ENCODE measurements at places on chromosomes 1 and 21.

DNA sequence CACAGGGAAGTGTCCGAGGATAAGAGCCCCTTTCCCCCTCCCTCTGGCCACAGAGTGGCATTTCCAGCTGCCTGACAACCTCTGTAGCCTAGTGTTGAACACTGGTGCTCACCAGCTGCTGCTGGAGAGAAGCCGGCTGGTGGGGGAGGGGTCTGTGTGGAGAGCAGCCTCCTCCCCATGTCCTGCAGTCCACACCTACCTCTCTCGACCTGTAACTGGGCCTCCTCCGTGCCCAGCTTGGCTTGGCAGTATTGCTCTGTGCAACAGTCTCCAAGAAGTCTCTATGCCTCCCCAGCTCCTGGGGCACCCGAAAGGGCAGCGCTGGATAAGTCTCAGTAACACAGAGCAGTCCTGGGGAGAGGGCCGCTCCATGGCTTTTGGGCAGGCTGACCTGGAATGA, 17.0 kb downstream of the PAPPA2 start:
- DNase-seq = no peak

GRCh38 chr1:212491454-212491853, 58.7 kb downstream of the NENF start:
- no peak for DNase-seq

- no peak for DNase-seq
Measured at GRCh38 chr1:167095368-167095767, 1.5 kb downstream of the STYXL2 start.

GRCh38 chr1:167197236-167197635, 23.4 kb upstream of the POU2F1 start:
- DNase-seq = no peak

DNA sequence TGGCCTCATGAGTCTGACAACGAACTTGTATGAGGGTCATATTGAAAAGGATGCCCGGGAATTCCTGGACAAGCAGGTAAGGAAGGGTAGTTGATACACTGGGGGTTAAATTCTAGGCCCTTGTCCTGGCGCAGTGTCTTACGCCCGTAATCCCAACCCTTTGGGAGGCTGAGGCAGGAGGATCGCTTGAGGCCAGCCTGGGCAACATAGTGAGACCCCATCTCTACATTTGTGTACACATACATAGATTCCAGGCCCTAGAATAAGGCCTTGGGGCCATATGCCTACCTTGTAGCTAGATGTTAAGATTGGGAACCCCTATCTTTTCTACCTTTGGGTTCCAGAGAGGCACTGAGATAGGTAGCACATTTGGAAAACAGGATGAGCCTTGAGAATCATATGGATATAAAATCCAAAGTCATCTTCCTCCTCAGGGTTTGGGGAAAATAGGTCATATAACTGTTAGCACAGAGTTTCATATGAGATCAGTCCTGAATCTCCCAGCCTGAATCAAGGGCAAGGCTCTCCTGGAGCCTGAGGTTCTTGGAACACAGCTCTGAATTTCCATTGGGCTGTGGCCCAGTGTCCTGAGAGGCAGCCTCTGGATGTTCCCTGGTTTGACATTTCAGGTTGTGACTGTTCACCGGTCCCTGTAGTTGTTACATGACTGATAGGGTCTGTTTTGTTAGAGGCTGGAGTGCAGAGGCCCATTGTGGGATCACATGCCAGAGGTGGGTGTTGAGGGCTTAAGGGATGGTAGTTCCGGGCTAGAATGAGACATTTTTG, 104.4 kb downstream of the PIK3R3 start:
- no peak for DNase-seq

DNA sequence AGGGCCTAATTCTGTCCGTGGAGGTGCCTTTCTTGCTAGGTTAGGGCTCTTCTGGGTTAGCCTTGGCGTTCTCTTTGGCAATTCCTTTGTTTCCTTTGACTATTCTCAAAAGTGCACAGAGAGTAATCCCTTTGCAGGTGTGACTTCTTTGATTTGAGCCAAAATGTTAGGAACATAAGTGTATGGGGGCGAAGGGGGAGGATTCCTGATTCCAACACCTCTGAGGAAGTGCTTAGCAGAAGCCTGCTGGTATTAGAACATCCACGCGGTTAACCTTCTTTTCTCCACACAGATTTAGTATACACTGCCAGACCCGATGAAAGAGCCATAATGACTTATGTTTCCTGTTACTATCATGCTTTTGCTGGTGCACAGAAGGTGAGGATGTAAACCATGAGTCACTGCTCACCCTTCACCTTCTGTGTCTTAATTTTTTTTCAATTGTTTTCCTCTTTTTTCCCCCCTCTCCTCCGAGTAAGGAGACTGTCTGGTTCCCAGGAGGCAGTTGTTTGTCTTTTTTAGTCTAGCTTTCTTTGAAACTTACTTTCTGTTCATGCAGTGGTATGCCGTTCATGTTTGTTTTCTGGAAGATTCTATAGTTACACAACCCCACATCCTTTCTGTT, 48.0 kb downstream of the ACTN2 start:
- no peak for DNase-seq

- no peak for DNase-seq
Measured at GRCh38 chr1:171751221-171751620, 9.4 kb upstream of the VAMP4 start.

DNA sequence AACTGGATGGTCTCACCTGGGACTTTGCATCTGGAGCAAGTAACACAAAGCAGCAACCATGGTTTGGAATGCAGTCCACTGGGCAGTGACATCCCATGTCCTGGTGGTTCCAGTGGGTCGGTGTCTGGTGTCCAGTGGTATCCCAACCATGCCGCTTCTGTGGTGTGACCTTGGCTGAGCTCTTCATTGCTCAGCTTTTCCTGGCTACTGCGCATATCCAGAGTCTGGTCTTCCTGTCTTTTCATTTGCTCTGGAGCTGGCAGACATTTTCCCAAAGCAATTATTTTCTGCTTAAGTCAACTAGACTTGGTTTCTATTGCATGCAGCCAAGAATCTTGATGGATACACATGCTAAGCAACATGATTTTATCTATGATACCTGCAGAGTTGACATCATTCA, 28.4 kb upstream of the CD2 start:
- DNase-seq = no peak

GRCh38 chr1:205591522-205592351, 40.1 kb downstream of the ELK4 start:
- peak; percentile 63 for DNase-seq

GRCh38 chr1:2555634-2556276, 416 bp upstream of the TNFRSF14 start:
- peak; percentile 52 for DNase-seq

DNA sequence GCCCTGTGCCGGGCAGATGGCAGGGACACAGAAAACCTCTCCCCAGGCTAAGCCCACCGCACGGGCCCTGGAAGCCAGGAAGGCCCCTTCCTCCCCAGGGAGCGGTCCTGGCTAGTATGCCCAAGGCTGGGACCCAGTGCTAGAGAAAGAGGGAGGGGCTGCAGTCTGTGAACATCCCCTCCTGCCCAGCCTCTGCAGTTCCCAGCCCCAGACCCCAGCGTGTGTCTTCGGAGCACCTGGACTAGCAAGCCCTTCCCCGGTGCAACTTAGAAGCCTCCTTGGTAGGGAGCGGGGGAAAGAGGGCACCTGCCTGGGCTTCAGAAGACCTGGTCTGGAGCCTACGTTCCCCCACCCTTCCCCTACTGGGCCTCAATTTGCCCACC, 2.1 kb downstream of the PLEKHG5 start:
- no peak for DNase-seq

GRCh38 chr1:19798486-19799229, 1.1 kb downstream of the TMCO4 start:
- DNase-seq = no peak

DNA sequence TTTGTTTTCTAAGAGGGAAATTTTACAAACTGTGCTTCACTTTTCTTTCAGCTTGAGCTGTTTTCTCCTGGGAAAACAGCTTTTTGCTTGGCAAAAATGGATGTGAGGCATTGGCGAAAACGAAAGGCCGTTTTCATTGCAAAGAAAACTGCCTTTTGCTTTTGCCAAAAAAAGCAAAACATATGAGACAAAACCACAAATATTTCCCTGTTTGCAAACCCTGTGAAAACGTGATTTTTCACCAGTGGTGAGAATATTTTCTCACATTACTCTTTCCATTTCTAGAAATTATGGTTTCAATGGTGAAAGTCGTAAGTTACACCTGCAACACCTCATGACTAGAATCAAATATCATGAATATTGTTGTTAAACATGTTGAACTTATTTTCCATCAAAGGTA, 74.0 kb upstream of the ZBTB18 start:
- DNase-seq = no peak

DNA sequence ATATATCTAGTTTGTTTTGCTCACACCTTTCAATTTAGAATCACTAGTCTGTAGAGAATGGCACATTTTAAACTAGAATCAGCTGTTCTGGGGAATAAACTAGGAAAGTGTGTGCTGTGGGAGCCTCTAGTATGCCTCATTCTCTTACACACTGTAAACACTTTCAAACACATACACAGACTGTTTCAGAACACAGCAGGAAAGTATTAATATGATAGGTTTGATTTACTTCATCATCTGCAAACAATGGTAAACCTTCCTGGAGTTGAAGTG, 67.1 kb upstream of the ABCG1 start:
- DNase-seq = no peak

- DNase-seq = no peak
Measured at GRCh38 chr1:223508796-223509195, 115.6 kb downstream of the CCDC185 start.

GRCh38 chr1:207329469-207329868, 8.0 kb downstream of the CD55 start:
- DNase-seq = no peak

GRCh38 chr1:156212833-156213643, at the start of gene PMF1:
PMF1 (plus strand) TSS chr1:156213007; CDS start chr1:156213016, 9 bp downstream.
- DNase-seq = peak; percentile 94

GRCh38 chr21:38807986-38808385, 2.3 kb downstream of the ETS2 start:
- no peak for DNase-seq

DNA sequence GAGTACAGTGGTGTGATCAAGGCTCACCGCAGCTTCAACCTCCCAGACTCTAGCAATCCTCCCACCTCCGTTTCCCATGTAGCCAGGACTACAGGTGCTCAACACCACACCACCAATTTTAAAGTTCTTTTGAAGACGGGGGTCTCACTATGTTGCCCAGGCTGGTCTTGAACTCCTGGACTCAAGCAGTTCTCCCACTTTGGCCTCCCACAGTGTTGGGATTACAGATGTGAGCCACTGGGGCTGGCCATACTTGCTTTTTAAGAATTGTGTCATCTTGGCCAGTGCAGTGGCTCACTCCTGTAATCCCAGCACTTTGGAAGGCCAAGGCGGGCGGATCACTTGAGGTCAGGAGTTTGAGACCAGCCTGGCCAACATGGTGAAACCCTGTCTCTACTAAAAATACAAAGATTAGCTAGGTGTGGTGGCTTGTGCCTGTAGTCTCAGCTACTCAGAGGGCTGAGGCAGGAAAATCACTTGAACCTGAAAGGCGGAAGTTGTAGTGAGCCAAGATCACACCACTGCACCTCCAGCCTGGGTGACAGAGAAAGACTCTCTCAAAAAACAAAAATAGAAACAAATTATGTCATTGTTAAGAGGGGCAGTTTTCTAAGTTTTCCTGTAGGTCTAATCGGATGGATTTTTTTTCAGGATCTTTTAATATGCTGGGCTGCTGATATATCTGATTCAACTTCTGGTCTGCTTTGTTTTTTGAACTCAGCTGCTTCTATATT, 18.7 kb downstream of the AK4 start:
- DNase-seq = no peak

DNA sequence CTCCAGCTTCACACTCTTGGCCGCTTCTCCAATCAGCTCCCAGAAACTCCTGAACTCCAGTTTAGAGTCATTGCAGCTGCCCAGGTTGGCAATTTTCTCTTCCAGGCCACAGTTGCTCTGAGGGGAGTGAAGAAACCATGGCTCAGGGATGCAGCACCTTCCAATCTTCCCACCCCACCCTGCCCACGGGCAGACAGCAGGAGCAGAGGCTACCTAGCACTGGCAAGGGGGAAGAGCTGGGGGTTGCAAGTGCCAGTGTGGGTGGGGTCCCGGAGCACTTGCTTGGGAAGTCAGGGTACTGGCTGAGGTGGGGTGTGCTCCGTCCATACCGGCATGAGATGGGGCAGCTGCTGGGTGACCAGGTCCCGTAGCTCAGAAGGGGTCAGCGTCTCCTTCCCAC, 1.2 kb downstream of the S100A14 start:
- no peak for DNase-seq

All from stimulated activated CD8-positive, alpha-beta memory T cell treated with anti-CD3 and anti-CD28 coated beads, Interleukin-15, amount 100 ng/mL, for 4 hours (primary cell).